Transverse colon (tissue), 4 donors: ENCODE measurements at places on chromosomes 16 and 17.

- DNase-seq = peak; percentile 29
Measured at GRCh38 chr16:73171380-73171779, 123.5 kb upstream of the ZFHX3 start.

GRCh38 chr16:692356-693108 is 2.3 kb upstream of the WDR24 start:
- no peak for DNase-seq

- no peak for DNase-seq
Measured at GRCh38 chr16:11705311-11706025, 37.2 kb downstream of the TXNDC11 start.

GRCh38 chr16:10787304-10787703 is 31.3 kb downstream of the TVP23A start:
- DNase-seq = no peak

GRCh38 chr17:8708025-8708461 is 36.6 kb downstream of the CCDC42 start:
- no peak for DNase-seq

DNA sequence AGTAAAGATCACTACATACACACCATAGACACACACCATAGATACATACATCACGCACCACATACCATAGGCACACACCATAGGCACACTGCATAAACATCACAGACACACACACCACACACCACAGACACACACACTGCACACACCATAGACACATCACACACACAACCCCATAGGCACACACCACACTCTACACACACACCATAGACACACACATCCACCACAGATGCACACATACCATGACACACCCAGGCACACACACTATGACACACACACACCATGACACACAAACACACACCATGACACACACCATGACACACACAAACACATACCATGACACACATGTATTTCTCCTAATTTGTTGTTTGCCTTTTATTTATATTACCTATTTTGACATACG is 14.1 kb downstream of the TBC1D16 start:
- DNase-seq = no peak

DNA sequence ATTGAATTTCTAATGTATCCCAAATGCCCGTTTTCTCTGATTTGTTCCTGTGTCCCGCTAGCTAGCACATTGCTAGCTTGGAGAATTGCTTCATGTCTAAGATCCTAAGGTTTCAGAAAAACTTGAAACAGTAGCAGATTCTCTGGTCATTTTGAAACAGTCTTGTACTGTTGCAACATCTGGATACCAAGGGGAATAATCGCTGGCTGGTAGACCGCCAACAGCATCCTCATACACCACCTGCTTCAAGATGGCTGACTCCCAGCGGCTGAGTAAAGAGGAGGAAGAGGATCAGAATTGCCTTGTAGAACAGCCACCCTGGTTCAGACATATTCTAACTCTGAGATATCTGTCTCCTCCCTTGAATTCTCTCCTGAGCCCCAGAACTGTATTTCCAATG is 226.7 kb upstream of the ELAC2 start:
- no peak for DNase-seq

DNA sequence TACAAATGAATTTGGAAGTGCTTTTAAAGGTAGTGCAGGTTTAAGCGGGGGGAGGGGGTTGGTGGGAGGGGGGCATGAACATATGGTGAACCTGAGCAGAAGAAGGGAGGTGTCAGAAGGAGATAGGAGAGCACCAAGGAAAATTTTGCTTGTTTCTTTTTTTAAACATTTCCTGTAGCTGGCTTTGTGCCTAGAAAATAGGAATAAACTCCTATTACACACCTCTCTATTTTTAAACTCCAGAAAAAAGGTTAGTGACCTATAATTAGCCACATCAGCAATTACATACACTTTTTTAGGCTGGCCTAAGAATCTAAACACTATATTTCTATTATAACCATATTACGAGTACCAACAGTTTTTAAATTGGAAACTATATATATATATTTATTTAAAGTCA is 159.1 kb downstream of the SKAP1 start:
- DNase-seq = no peak

GRCh38 chr17:75684924-75685323 is 17.8 kb downstream of the SAP30BP start:
- DNase-seq = peak; percentile 63

DNA sequence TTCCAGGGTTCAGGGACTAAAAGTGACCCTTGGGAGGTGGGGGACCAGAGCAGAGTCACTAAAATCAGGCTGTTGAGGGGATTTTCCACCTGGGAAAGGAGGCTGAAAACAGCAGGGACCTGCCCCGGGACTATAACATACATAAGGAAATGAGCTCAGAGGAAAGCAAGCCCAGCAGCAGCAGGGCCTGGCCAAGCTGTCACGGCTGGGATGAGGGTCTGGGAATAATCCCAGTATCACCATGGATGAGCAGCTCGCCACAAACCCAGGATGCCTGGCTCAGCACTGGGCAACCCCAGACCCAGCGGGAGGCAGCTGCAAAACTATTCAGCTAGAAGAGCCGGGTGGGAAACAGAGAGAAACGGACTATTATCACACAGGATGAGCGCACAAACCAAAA is 72.4 kb downstream of the RPH3AL start:
- no peak for DNase-seq

DNA sequence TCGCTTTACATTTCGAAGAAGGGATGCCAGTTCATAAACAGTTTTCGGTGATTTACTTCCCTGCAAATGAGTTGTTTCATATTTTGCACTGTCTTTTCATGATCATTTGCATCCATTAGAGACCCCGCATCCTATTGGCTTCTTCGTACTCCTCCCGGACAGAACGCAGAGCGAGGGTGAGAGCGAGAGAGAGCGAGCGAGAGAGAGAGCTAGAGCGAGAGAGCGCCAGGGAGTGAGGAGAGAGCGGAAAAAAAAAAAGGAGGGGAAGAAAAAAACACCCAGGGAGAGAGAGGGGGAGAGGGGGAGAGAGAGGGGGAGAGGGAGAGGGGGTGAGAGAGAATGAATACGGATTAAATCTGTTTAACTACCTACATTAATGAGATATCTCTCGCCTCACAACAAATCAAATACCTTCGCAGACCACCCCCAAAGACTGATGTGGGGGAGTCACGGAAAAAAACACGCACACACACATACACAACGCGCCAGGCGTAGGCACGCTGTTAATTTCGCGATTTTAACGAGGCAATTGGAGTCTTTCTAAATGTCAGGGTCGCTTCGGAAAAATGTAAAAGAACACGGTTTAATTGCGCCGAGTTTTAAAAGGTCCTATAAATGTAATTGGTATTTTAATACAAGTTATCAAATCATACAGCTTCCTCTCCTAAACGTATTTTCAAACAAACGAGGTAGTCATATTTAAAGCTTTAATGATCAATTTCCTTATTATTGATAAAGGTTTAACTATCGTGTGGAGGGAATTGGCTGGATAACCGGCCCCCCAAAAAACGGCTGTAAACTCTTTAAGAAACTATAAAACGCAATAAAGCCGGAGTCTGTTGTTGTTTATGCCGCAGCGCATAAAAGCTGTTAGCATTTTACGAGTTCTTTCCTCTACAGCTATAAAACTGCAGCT is at the start of gene HOXB8:
Gene HOXB8 (minus strand): TSS at position 246 of the 916 bp plus-strand sequence. CDS start 588 bp downstream, outside the sequence.
- no peak for DNase-seq

DNA sequence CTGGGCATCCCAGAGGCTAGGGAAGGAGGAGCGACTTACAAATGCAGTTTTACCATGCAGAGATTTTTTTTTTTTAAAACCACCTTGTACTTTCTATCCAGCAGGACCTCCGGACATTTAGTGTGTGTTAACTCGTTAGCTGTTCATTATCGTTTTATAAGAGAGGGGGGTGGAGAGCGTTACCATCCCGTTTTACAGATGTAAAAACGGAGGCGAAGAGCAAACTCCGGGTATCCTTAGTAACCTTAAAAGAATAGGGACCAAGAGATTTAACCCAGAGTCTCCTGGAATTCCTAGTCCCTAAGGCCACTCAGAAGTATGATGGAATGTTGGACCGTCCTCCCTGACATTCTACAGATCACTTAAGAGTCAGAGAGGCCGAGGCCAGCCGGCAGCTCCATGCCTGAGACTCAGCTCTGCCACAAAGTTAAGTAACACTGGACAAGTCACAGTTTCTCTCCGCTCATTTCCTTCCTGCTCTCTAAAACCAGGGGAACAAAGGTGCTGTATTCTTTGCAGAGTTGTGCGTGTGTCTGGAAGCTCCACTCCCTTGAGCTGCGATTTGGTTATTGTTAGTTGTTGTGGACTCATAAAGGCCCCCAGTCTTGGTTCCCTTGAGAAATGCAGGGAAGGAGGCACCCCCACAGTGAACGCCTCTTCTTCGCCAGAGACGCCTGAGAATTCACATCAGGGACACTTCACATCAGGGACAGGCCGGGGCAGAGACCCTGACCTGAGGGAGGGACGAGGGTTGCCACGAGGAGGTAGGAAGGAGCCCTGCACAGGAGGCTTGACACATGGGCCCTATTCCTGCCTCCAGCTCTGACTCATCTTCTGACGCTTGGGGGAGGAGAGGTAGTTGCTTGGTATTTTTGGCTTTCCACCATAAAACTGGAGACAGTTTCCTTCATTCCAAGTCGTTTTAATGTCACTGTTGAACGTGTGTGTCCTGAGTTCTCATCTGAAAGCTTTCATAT is 1.2 kb downstream of the DUSP14 start:
- DNase-seq = peak; percentile 28

- no peak for DNase-seq
Measured at GRCh38 chr17:1473170-1473569, 17.1 kb upstream of the CRK start.

DNA sequence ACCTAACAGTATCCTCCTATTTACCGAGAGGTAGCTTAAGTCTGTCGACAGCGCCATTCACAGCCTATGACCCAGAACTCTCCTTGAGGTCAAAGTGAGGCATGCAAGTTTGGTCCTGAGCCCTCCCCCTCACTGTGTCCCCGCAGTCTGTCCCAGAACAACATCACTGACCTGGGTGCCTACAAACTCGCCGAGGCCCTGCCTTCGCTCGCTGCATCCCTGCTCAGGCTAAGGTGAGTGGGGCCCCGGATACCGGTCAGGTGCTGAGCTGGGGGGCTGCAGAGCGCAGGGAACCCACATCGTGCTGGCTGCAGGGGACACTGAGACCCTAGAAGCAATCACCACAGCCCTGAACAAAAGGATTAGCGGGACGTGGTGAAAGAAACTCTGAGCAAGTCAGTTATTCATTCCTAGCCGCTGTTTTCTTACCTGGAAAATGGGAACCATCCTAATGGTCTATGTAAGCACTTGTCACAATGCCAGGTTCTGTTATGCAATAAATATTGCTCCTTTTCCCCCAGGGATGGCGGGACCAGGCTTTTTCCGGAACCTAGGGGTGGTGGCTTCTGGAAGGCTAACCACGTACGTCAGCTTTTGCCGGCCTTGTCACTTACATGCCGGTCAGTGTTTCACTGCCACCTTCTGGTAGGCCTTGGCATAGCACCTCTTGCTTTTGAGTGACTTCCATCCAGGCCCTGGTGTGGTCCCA is 23.8 kb downstream of the DEXI start:
- DNase-seq = peak; percentile 93

- no peak for DNase-seq
Measured at GRCh38 chr16:13478991-13479390, 441.0 kb upstream of the ERCC4 start.

DNA sequence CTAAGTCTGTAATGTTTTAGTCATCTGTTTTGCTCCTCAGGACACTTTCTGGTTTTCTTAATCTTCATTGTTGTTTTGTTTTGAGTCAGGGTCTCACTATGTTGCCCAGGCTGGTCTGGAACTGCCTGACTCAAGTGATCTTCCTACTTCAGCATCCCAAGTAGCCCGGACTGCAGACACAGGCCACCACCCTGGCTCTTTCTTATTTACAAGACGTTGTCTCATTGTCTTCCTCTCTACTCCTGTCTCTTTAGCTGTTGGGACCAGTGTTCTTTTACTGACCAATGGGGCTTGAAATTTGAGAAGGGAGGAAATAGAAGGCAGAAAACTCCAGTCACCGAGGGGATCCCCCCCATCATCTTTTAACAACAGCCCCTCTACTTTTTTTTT is 1.2 kb downstream of the SCPEP1 start:
- DNase-seq = no peak

DNA sequence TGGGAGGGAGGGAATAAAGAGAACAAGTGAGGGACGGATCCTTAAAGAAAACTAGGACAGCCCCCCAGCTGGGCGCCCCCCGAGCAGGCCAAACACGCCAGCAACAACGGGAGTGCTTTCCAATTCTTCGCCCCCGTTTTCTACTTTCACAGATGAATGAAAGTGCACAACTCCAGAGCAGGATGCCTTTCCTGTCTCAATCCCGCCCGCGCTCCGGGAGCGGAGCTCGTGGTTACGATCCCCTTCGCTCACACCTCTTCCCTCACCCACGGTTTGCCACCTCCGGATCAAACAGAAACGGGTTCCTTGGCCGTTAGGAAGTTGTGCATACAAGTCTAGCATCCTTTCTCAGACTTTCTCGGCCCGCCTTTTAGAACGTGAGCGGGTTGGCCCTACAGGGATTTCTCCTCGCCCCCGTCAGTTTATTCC is 680 bp downstream of the SKA2 start:
- DNase-seq = peak; percentile 46

DNA sequence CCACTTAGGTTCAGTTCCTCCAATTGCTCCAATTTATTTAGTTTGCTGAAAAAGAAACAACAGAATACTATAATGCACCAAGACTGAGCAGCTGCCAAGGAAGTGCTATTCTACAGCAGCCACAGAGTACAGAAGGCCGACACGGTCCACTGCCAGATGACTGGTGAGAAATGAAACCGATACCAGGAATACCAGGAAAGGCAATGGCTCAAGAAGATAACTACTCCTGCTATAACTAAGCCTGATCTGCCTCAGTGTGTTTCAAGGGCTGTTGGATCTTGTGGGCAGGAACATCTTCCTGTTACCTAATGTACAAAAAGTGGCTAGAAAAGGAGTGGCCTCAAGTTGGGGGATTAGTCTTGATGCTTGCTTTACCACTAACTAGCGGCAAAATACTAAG is 32.8 kb downstream of the MARVELD3 start:
- peak; percentile 21 for DNase-seq

- no peak for DNase-seq
Measured at GRCh38 chr16:54325616-54326265, 39.2 kb upstream of the IRX3 start.

DNA sequence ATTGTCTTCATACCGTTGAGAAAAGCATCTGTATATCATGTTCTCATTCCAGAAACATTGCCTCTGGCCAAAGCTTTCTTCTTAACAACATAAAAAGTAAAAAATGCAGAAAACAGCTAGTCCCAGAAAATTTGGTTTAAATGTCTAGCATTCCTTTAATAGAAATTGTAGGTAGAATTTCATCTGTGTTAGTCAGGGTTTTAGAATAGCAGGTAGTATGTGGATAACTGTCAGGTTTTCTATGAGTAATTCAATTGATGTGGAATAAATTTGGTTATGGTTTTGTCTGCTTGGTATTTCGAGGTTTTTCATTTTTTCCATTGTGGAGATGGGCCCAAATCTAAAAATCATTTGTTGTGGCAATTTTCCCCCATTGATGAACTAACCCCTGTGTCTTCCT is 616.7 kb downstream of the KCNJ2 start:
- DNase-seq = no peak

DNA sequence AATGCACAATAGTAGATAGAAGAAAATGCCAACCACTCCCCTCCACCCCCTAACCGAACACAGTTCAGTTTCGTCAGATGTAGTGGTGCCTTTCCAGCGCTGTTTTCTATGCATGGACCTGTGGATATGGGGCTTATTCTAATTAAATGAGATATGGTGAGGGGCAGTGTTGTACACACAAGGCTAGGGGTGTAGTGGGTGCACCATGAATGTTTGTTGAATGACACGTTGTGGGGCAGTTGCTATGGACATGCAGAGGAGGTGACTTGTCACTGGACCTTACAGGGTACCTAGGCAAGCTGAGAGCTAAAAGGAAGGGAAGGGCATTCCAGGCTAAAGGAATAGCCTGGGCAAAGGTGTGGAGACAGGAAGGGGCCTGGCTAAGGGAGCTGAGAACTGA is 3.4 kb downstream of the PDK2 start:
- no peak for DNase-seq
